ENCODE measurements at places on chromosomes 7 and 10.

- DNase-seq, result no peak
Observed at GRCh38 chr7:121519548-121520521, 123.7 kb upstream of the FAM3C start.

GRCh38 chr7:85070967-85071628 lies 115.8 kb downstream of the SEMA3D start:
- no peak for DNase-seq

GRCh38 chr10:74419958-74420375 lies 268.9 kb downstream of the ADK start:
- no peak for DNase-seq

DNA sequence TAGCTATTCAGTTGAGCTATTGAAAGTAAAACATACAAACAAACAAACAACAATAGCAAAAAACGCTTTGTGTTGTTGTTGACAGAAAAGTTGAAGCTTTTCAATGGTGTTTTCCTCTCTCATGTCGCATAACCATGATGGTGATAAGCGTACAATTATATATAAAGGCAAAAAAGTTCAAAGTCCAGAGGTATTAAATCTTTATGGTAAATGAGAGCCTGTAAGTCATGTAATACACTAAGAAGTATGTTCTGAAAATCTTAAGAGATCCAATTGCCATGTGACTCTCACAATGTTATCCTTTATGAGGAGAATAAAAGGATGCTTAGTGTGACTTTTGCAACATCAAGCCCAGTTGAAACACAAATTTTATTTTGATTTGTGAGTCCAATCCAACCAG lies 93.9 kb downstream of the PPP1R9A start:
- DNase-seq, result no peak

DNA sequence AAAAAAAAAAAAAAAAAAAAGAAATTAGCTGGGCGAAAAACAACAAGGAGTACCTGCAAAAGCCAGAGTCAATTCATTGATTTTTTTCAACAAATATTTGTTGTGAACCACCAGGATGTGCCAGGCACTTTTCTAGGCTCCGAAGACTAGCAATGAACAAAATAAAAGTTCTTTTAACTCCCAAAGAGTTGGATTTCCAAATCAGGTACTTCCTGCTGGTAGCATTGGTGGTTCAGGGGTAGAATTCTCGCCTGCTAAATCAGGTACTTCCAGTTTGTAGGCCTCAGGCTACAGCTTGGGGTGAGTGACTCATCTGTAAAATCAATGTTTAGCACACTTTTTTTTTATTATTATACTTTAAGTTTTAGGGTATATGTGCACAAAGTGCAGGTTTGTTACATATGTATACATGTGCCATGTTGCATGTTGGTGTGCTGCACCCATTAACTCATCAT lies 10.9 kb downstream of the PPA1 start:
- no peak for DNase-seq

DNA sequence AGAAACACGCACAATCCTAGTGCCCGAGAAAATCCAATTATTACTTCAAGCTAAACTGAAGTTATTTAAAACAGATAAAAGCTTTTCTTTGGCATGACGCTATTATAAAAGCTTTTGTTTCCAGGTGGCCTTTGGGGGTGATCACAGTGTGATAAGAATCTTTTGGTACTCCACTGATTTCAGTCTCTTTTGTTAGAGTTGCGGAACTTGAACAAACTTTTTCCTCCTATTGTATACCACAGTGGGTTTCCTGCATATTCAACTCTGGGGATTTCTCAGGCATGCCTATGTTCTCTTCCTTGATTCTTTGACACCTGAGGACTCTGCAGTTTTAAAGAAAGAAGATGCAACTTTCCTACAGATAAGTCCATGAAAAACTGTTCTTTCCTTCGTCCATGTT lies 99.7 kb upstream of the PITRM1 start:
- DNase-seq, result no peak

- no peak for DNase-seq
Observed at GRCh38 chr10:132468651-132469050, 68.9 kb upstream of the INPP5A start.

DNA sequence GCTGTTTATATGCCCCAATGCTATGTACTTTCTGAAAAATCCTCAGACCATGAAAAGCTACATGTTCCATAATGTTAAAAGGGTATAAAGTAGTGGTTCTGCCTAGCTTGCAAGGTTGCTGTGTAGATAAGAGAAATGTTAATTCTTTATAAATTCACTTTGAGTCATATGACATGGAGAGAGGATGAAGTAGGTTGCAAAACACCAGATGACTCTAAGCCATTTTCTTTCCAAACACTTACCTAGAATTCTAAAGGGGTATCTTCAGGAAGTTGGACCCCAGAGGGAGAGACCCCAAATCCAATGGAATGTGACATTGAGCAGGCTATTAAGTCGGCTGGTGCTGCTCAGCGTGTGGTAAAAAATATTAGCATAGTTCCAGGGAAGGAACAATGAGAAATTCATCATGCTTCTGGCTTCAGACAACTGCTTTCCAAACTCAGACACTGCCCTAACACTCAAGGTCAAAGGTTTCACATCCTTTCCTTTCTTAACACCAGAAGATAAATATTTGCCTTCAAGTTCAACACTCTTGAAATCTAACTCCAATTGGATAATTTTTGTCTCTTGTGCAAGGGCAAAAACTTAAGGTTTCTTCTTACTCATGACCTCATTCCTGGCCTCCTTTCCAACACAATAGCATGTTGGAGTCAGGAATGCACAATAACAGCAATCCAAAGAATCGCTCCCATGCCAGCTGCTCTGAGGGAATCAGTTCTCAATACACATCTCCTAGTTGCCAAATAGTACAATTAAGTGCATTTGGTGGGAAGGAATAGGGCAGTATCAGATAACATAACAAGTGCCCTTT lies 100.7 kb upstream of the AFAP1L2 start:
- DNase-seq, result no peak

- no peak for DNase-seq
Observed at GRCh38 chr7:21934808-21935207, 10.9 kb downstream of the CDCA7L start.

GRCh38 chr7:98753989-98754479 lies 115.8 kb downstream of the TMEM130 start:
- no peak for DNase-seq

DNA sequence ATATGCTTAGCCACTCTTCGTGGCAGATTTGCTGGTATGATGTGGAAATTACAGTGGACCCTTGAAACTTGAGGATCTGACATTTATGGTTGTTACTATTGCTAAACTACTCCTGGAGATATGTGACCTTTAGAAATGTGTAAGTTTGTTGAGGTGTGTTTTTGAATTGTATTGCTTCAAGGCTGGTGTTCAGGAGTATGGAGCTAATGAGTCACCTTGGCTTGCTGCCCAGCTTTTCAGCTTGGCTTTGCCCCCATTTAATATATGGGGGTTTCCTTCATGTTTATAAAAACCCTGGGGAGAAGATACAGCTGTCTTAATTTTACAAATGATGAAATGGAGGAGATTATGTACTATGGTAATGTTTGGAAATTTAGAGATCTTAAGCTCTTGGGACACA lies 11.6 kb downstream of the HBP1 start:
- peak; percentile 47 for DNase-seq

DNA sequence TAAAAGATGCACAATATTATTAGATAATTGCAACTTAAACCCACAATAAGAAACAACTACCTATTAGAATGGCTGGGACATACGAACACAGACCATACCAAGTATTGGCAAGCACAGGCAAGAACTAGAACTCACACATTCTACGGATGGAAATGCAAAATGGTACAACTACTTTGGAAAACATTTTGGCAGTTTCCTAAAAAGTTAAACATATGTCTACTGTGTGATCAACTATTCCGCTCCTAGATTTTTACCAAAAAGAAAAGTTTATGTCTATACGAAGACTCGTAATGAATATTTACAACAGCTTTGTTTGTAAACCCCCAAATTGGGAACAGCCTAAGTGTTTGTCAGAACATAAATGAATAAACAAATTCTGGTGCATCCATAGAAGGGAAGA lies 194.7 kb downstream of the FGFR2 start:
- no peak for DNase-seq

DNA sequence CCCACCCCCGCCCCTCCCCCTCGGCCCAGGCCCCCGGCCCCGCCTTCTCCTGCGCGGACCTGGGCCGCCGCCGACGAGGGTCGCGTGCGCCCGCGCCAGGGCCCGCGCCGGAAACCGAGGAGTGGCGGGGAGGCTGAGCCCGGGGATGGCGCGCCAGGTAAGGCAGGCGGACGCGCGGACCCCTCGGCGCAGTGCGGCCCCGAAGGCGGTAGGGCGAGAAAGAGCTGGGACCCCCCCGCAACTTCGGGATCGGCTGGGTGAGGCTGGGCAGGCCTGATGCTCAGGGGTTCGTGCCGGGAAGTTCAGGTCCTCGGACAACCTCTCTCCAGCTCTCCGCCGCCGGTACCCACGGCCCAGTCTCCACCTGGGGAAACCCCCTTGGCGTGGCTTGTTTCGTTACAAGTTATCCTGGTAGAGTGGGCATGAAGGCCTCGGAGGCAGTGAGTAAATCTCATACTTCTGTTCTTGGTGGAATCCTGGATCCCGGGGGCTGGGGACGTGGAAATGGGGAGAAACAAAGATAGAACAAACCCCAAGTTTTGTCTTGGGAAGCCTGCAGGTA lies 58.4 kb downstream of the ZNF467 start:
- DNase-seq, result peak; percentile 9

GRCh38 chr10:54728511-54728910 lies 72.5 kb downstream of the PCDH15 start:
- DNase-seq, result no peak

DNA sequence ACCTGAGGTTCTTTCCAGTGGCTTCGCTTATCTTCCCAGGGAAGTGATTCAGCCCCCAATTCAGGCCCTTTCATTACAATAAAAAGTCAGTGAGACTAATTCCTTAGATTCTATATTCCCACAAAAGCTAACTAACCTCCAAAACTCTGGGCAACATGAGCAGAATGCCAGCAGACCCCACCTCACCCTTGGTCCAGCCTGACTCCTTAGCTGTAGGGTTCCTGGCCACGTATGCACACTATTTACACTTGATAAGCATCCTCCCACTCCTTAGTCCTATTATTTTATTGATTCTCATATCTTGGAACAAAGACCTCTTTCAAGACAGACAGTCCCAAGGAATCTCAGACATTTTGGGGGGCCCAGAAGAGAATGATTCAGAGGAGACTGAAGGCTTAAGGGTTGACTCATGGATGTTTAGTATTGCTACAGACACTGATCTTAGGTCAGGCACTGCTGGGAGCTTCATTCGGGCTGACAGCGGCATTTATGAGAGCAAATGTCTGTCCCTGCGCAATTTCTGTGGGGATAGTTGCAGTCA lies 162.6 kb upstream of the GDF10 start:
- DNase-seq, result no peak

GRCh38 chr7:11332865-11333228 lies 359.2 kb downstream of the PHF14 start:
- DNase-seq, result no peak

- no peak for DNase-seq
Observed at GRCh38 chr10:34697351-34698247, 117.5 kb downstream of the PARD3 start.

DNA sequence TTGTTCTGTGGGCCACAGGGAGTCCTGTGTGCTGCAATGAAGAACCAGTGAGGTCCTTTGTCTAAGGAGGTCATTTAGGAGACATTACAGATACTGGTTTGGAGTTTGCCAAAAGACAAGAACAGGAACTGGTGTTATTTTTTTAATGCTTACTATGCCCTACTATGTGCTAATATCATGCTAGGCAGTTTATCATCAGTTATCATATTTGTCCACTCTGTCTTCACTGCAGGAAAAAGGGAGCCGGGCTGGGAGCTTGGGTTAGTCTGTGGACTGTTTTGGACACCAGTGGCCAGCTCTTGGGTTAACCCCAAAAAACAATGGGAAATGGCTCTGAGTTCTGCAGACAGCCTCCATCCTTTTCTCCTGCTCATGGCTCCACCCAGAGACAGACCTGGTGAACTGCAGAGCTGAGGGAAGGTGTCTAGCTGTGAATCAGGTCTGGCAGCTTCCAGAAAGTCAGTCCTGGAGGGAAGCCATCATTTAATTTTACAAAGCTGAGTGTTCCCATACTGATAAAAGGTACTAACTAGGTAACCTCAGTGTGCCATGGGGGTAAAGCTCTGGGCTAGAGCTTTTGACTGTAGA lies 101.2 kb upstream of the ZNF746 start:
- DNase-seq, result no peak

GRCh38 chr7:42939457-42940240 lies 7.5 kb downstream of the MRPL32 start:
- no peak for DNase-seq

DNA sequence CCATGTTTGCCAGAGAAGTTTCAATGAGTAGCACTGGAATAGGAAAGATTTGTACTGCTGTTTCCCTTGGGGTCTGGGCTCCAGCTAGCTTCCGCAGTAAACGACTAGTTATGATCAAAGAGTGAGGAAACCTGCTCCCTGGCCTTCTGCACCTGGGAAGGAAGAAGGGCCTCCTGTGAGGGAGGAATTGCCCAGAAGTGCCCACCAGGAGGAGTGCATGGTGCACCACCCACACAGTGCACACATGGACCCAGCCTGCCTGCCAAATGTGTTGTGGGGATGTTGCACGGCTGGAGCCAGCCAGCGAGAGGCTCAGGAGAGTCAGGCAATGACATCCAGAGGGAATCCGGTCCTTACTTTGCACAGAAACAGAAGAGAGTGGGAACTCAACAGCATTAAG lies 27.0 kb upstream of the FAM107B start:
- no peak for DNase-seq

GRCh38 chr10:33114451-33114952 lies 156.5 kb upstream of the ITGB1 start:
- no peak for DNase-seq

DNA sequence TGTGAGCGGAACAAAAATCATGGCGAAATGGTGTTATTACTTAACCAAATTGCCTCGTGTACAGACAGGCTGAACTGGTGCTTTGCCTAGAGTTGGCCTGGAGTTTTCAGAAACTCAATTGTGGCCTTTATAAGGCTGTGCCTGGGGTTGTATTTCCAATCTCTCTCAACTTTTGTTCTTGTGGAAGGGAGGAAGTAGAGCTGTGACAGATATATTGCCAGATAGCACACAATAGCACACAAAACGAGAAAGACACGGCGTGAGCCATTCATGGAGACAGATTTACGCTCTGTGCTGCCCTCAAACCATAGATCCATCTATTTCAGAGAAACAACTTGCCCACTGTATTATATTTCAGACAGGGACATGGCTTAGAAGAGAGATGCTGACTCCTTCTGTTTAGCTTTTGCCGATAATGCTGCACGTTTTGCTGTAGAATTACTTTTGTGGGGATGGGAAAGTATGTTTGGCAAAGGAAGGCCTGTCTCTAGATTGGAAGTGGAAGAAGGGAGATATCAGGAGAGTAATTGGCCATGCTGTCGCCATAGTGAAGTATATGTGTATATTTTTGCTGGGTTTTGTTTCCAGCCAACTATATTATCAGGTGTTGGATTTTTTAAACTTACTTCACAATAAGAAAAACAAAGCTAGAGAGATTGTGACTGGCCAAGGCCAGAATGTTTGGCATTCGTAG lies 80.4 kb downstream of the AUTS2 start:
- DNase-seq, result no peak

GRCh38 chr10:49212076-49212475 lies 23.9 kb upstream of the TMEM273 start:
- DNase-seq, result no peak

GRCh38 chr7:134293002-134293740 lies 23.6 kb downstream of the SLC35B4 start:
- DNase-seq, result no peak
